ENCODE measurements at places on chromosomes 7 and 10.

DNA sequence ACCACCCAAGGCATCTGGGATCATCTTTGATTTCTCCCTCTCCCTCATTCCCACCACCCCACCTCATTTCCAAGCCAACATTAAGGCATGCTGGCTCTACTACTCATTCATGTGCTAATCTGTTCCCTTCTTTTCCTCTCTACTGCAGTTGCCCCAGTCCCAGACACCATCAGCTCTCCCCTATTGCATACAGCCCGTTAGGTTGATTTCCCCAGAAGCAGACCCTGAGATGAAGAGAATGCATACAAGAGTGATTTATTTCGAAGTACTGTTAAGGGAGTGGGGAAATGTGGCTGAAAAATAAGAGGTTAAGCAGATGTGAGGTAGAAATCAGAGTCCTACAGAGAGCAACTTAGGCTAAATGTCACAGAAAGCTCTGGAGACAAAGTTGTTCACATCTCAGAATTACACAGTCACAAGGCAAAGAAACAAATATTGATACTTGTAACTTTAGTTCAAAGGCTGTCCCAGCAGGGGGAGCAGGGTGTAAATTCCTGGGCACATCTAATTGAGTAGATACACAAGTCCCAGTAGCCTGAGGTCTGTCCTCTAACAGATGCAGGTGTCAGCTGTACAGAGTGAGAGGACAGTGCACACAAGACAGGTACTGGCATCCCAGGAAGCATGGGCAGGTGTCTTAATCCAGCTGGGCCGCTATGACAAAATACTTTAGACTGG, 20.9 kb downstream of the AKR1D1 start:
- no peaks in the 10 kb centered on the region for H3K36me3 ChIP-seq
- H3K4me1 ChIP-seq: no peaks in the 10 kb centered on the region
- no peak overlapping the region for H3K4me3 ChIP-seq
- H3K27ac ChIP-seq: no peak overlapping the region
- H3K27me3 ChIP-seq: no peaks in the 10 kb centered on the region

GRCh38 chr10:22429146-22429545, 83.8 kb downstream of the SPAG6 start:
- H3K27me3 ChIP-seq: no peaks in the 10 kb centered on the region
- H3K4me3 ChIP-seq: no peak overlapping the region
- no peaks in the 10 kb centered on the region for H3K4me1 ChIP-seq
- H3K36me3 ChIP-seq: no peaks in the 10 kb centered on the region
- H3K27ac ChIP-seq: no peak overlapping the region
- no peak for DNase-seq

- H3K4me3 ChIP-seq: no peak overlapping the region
- H3K27me3 ChIP-seq: no peaks in the 10 kb centered on the region
- no peak overlapping the region for H3K27ac ChIP-seq
- no peak for DNase-seq
- H3K36me3 ChIP-seq: no peaks in the 10 kb centered on the region
- no peaks in the 10 kb centered on the region for H3K4me1 ChIP-seq
Measured at GRCh38 chr7:95279417-95279816, 44.9 kb downstream of the PON1 start.

DNA sequence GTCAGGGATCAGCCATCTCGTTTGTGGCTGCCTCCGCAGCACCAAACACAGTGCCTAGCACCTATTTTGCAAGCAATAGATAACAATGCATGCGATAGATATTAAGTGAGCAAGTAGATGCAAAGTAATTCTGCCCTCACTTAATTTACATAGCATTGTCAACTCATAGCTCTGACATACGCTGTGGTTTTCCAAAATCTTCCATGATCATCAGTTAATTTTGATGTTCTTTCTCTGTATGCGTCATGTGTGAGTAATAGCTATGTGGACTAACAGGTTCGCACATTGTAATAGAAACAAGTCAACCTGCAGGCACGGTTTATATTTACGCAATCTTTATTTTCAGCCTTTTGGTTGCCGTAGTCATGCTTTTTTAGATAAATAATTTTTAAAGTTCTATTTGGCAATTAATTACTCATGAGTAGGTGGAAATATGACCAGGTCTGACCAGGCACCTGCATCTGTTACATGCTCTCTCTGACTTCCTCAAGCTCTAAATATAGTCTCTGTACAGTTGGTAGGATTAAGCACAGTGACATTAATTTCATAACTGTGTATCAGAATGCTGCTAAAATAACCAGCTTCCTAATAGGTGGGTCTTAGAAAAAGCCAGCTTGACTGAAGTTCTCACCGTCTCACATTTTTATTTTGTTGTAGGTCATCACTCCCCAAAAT, 13.3 kb downstream of the MAP3K8 start:
- H3K27ac ChIP-seq: no peak overlapping the region
- H3K27me3 ChIP-seq: no peaks in the 10 kb centered on the region
- no peak overlapping the region for H3K4me3 ChIP-seq
- no peaks in the 10 kb centered on the region for H3K36me3 ChIP-seq

GRCh38 chr7:25028370-25029021, 48.5 kb upstream of the OSBPL3 start:
- H3K27ac ChIP-seq: peak overlapping the region; percentile 21
- no peak overlapping the region for H3K4me3 ChIP-seq
- no peaks in the 10 kb centered on the region for H3K36me3 ChIP-seq

- H3K27ac ChIP-seq: no peak overlapping the region
- DNase-seq: no peak
- no peak overlapping the region for H3K4me3 ChIP-seq
- H3K27me3 ChIP-seq: no peaks in the 10 kb centered on the region
- H3K4me1 ChIP-seq: no peaks in the 10 kb centered on the region
Measured at GRCh38 chr7:85111761-85112160, 75.1 kb downstream of the SEMA3D start.

DNA sequence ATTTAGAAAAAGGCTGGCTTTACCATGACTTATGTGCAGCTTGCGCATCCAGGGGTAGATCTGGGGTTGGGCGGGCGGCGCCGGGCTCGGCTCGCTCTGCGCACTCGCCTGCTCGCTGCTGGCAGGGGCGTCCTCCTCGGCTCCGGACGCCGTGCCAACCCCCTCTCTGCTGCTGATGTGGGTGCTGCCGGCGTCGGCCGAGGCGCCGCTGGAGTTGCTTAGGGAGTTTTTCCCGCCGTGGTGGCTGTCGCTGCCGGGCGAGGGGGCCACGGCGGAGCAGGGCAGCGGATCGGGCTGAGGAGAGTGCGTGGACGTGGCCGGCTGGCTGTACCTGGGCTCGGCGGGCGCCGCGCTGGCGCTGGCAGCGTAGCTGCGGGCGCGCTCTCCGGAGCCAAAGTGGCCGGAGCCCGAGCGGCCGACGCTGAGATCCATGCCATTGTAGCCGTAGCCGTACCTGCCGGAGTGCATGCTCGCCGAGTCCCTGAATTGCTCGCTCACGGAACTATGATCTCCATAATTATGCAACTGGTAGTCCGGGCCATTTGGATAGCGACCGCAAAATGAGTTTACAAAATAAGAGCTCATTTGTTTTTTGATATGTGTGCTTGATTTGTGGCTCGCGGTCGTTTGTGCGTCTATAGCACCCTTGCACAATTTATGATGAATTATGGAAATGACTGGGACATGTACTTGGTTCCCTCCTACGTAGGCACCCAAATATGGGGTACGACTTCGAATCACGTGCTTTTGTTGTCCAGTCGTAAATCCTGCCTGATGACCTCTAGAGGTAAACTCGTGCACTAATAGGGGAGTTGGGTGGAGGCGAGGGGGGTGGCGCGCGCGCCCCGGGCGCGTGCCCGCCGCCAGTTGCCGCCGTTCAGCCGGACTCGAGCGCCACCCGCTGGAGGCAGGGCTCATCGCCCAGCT, at the start of gene HOXA5:
Gene HOXA5 (minus strand): TSS at position 659 of the 927 bp plus-strand sequence. CDS start 74 bp downstream, at position 585.
- H3K36me3 ChIP-seq: no peaks in the 10 kb centered on the region
- no peak within 1 kb of the TSS for H3K27ac ChIP-seq
- DNase-seq: no peak

GRCh38 chr10:78339251-78339650, 305.6 kb downstream of the RPS24 start:
- H3K4me3 ChIP-seq: no peak overlapping the region
- no peaks in the 10 kb centered on the region for H3K36me3 ChIP-seq
- no peak for DNase-seq
- H3K4me1 ChIP-seq: no peaks in the 10 kb centered on the region

GRCh38 chr10:25280076-25280475, 105.3 kb downstream of the GPR158 start:
- H3K4me3 ChIP-seq: no peak overlapping the region
- no peaks in the 10 kb centered on the region for H3K4me1 ChIP-seq
- H3K27ac ChIP-seq: no peak overlapping the region
- H3K36me3 ChIP-seq: no peaks in the 10 kb centered on the region

- no peaks in the 10 kb centered on the region for H3K27me3 ChIP-seq
- no peaks in the 10 kb centered on the region for H3K4me1 ChIP-seq
- DNase-seq: peak; percentile 31
- no peak overlapping the region for H3K4me3 ChIP-seq
Measured at GRCh38 chr7:28020302-28020940, 160.2 kb downstream of the JAZF1 start.

DNA sequence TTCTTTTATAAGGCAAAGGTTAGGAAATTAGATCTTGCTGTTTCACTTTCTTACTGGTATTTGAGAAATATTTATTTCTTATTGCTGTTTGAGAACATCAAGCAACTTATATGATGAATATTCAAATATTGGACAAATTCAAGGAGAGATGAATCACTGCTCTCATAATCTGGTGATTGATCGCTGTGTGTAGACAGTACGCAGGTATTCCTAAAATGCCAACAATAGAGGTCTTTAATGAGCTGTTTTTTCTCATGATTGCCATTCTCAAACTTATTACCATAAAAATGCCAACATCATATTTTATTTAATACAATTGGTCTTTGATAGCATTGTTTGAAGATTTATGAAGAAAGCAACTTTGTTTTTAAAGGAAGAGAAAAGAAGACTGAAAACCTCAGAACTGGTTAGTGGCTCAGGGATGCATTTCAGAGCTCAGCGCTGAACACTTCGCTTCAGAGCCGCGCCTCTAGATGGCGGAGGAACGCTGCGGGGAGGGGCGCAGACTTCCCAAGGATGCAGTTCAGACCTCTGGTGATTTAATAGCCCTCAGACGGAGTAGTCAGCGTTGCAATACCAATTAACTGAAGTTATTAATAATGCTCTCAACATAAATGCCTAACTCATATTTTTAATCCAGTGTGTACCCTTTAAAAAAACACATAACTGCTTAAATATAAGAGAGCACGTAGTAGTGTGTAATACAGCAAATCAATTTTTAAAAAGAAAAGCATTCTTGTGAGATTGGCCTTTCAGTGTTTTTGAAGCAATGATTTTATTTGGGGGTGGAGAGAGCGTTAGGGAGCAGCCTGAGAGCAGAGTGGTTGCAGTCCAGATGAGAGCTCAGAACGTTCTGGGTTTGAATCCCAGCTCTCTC, 38.5 kb upstream of the STEAP4 start:
- no peak for DNase-seq
- no peak overlapping the region for H3K4me3 ChIP-seq
- H3K27me3 ChIP-seq: no peaks in the 10 kb centered on the region
- no peaks in the 10 kb centered on the region for H3K36me3 ChIP-seq

- H3K27me3 ChIP-seq: no peaks in the 10 kb centered on the region
- no peak overlapping the region for H3K4me3 ChIP-seq
- H3K4me1 ChIP-seq: no peaks in the 10 kb centered on the region
- no peaks in the 10 kb centered on the region for H3K36me3 ChIP-seq
- DNase-seq: no peak
Measured at GRCh38 chr7:117448655-117449054, 21.4 kb upstream of the ASZ1 start.

- peaks cover 5% of the 10 kb centered on the region for H3K27me3 ChIP-seq
- H3K4me1 ChIP-seq: no peaks in the 10 kb centered on the region
- DNase-seq: no peak
- no peak overlapping the region for H3K4me3 ChIP-seq
Measured at GRCh38 chr7:30241767-30242166, 42.6 kb upstream of the ZNRF2 start.

DNA sequence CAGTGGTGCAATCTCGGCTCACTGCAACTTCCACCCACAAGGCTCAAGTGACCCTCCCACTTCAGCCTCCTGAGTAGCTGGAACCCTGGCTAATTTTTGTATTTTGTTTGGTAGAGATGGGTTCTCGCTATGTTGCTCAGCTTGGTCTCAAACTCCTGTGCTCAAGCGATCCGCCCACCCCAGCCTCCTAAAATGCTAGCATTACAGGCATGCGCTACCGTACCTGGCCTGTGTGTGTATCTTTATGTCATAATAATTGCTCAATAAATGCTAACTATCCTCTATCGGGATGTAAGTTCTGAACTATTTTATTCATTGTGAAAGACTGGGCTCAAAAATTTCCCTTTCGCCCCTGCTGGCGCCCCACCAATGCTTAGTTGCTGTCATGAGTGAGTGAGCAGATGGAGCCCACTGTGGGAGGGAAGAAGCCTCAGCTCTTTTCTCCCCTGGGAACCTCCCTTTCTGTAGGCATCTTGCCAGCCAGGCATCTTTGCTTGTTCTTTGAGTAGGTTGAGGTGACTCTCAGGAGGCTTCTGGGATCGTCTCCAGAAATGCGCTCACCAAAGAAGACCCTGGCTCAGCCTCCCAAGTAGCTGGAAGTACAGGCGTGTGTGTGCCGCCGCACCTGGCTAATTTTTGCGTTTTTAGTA, 38.3 kb downstream of the CAMK1D start:
- peak overlapping the region; percentile 71 for H3K27ac ChIP-seq
- no peaks in the 10 kb centered on the region for H3K36me3 ChIP-seq

All from thymus (tissue), 14 donors.